ENCODE measurements at places on chromosomes 12 and 14.

- no peak for DNase-seq
Measured at GRCh38 chr14:54489318-54489683, 521 bp upstream of the GMFB start.

DNA sequence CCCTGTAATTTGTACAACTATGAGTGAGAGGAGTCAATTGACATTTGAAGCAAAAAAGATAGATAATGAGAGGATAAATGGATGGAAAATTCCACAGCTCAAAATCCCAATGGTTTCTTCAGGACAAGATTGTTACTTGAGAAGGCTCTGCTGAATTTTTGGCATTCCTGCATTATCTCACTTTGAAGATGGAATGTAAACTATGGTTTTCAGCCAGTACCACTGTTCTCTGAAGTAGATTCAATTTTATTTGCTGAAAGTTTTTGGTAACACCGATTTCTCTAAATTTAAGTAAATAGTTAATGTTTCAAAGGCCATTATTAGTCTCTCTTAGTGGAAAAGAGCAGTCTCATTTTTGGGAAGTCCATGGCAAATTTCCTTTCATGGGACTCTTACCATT lies 121.9 kb upstream of the SLC38A2 start:
- no peak for DNase-seq

DNA sequence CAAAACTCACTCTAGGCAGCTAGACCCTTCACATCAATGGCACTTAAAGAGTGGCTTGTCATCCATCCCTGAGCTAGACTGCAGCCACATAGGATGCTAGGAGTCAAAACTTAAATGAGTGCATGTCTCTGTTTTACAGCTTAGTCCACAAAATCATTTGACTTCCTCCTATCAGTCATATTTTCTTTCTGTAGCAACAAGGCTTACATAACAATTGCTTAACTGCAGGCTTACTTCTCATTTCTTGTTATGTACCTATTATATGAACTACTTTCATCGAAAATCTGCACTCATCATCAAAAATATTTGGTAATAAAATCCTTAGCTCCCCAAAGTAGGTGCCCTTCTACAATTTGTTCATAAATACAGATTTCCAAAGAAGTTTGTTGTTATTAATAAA lies 30.1 kb downstream of the CLEC1A start:
- no peak for DNase-seq

- no peak for DNase-seq
Measured at GRCh38 chr14:56378475-56378877, 201.1 kb upstream of the TMEM260 start.

DNA sequence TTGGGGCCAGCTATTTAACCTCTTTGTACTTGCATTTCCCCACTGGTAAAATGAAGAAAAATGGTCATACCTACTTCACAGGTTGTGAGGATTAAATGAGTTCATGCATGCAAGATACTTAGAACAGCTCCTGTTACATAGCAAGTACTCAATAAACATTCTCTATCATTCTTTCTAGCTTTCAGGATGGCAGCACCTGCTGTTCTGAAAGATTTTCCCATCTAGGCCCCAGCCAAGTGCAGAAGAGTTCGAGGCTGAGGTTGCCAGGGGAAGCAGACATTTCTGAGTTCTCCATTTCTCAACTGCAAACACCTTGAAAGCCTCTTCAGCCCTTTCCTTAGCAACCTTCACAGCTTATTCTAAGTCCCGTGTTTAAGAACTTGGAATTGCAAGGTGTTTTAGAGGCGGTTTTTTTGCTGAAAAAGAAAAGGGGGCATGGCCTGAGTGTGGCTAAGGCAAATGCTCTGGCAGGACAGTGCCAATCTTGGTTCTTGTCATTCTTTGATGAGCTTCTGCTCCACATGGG lies 73.0 kb upstream of the PRMT8 start:
- no peak for DNase-seq

GRCh38 chr12:31488737-31489338 lies 102.1 kb downstream of the DENND5B start:
- no peak for DNase-seq

DNA sequence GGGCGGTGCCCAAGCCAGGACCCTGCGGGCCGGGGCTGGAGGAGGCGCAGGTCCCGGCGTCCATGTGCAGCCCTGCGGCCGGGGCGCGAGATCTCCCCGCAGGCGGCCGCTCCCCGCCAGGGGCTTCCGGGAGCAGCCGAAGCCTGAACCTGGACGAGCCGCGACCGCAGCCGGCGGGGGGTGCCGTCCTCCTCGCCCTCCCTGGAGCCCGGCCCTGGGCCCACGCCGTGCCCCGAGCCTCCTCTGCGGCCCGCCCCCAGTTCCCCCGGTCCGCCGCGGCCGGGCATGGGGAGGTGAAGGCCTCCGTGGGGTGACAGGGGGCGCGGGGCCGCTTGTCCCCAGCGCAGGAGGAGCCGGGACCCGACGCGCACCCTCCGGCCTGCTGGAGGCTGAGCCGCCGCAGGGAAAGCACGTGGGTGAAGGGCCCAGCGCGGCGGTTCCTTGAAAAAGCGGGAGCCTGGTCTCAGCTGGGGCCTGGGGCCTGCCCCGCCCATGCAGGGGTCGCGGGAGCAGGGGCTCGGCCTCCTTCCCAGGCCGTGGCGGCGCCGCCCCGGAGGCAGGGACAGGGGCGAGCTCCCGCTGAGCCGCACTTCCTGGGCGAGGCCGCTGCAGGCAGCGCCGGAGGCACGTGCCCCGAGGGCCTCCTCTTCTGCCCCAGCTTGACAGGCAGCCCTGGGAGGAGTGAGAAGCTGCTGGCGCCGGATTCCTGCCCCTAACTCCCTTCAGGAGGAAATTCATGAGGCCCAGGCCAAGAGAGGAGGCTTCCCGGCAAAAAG lies 55.6 kb upstream of the PPP2R5C start:
- DNase-seq = no peak
